Memory B cell (primary cell): ENCODE measurements at places on chromosomes 13 and 19.

- H3K36me3 ChIP-seq, result peaks cover 3% of the 10 kb centered on the region
- no peak for DNase-seq
- no peaks in the 10 kb centered on the region for H3K27me3 ChIP-seq
- peak overlapping the region; percentile 99 for H3K4me3 ChIP-seq
- H3K27ac ChIP-seq, result no peak overlapping the region
Observed at GRCh38 chr19:17510220-17510993, 1.0 kb upstream of the PGLS start.

GRCh38 chr19:47781590-47782262, 3.2 kb downstream of the SELENOW start:
- H3K27ac ChIP-seq, result no peak overlapping the region
- no peaks in the 10 kb centered on the region for H3K27me3 ChIP-seq
- H3K4me3 ChIP-seq, result no peak overlapping the region

GRCh38 chr19:37935341-37935740, 28.3 kb downstream of the SIPA1L3 start:
- H3K4me3 ChIP-seq, result no peak overlapping the region
- no peaks in the 10 kb centered on the region for H3K27me3 ChIP-seq
- H3K36me3 ChIP-seq, result peaks cover 23% of the 10 kb centered on the region

- peaks cover 7% of the 10 kb centered on the region for H3K4me1 ChIP-seq
- H3K27ac ChIP-seq, result no peak overlapping the region
- DNase-seq, result no peak
- peaks cover 14% of the 10 kb centered on the region for H3K36me3 ChIP-seq
- no peaks in the 10 kb centered on the region for H3K27me3 ChIP-seq
Observed at GRCh38 chr13:23792680-23793079, 96.5 kb downstream of the MIPEP start.
